ENCODE measurements at places on chromosomes 12 and 14. TPM values are rescaled to one million over a fixed set of nuclear protein-coding genes. Genes with fewer than 3 reads are reported as not detected.

ARID4A gene
- 6.4 TPM for total RNA-seq

A2M gene
- total RNA-seq = 0.10 TPM

FGF23 gene
- not detected for total RNA-seq

STYK1 gene
- 3.7 TPM for total RNA-seq

DNA sequence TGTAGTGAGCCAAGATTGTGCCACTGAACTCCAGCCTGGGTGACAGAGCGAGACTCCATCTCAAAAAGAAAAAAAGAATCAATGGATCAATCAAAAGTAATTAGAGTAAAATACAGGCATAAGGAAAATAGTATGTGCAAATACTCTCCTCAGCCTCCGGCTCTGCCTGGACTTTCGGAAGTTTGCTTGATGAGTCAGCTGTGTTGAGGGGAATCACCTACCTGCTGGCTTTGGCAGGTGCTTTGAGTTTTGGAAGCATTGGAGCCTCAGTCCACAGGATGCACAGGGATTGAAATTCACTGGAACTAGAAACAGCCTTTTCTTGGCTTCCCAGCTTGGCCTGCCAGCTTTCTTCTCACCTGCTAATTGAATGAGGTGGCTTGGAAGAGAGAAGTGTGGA, 268.2 kb downstream of the PCNX1 start:
- peak; percentile 73 for DNase-seq

- DNase-seq = no peak
Observed at GRCh38 chr14:93305725-93306418, 27.0 kb downstream of the BTBD7 start.
